ENCODE measurements at places on chromosomes 3 and 15.

DNA sequence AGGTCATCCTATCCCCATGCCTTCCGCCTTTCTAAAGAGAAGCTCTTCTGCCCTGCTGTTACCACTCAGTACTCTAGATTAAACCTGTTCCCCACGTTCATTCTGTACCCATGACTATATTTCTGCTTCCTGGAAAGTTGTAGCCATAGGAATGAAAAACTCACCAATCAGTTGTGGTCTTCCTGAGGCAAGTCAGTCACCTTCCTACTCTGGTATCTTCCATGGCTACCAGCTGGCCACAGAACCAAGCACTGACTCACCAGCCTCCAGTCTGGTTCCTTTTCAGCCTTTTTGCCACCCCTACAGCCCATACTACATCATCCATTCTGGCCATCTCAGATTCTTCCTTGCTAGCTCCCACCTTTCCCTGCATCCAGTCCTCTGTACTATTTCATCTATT, 46.4 kb downstream of the TMEM44 start:
- DNase-seq: no peak

DNA sequence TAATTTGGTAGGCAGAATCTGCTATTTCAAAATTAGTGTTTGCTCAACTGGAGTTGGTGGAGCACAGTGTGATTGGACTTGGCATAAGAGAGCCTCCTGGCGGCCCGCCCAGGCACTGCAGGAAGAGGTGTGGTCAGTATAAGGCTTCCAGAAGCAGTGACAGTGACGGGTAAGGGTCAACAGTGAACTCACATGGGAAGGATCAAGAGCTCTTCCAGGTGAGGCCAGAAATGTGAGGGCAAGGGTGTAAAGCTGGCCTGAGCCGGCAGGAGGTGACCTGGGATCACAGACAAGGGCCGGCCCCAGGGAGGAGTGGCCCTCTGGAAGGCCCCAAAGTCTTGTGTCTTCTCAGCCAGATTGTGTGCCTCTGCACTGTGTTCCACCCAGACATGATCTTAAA, 93.2 kb upstream of the RNF7 start:
- peak; percentile 51 for DNase-seq

DNA sequence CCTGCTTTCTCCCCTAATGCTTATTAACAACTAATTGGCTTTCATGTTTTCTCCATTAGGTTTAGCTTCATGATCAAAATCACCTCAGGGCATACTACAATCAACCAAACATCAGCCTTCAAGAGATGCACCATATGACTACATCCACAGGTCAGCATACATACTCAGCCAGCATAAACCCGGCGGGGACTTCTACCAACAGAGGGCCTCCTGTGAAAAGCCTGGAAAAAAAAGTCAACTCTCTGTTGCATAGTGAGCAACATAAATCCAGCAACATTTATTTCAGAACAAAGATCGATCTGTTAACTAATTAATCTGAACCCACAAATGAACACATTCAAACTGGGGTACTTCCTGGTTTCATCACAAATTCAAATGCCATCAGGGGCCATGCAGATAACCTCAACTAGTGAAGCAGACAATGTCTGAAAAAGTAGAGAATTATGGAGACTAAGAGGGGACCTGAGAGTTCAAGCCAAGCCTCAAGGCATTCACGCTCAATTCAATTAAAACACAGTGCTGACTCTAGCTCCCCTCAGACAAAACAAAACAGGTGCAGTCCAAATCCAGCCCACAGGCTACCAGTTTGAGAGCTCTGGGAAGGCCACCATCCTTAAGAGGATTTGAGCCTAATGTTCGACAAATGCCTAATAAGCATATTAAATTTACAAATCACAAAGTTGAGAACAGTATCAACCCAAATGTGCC, 124.5 kb downstream of the MAGI1 start:
- DNase-seq: no peak

- DNase-seq: no peak
Observed at GRCh38 chr3:161372321-161373260, 1.3 kb upstream of the SPTSSB start.

DNA sequence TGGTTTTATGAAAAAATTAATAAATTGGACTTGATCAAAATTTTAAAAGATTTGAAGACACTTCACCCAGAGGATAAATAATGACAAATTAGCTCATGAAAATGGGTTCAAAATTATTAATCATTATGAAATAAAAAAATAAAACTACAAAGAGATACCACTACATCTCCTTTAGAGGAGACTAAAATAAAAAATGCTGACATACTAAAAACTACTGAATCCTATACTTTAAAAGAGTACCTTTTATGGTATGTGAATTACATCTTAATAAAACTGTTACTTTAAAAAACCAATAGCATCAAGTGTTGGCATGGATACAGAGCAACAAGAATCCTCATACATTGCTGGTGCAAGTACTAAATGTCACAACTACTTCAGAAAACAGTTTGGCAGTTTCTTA, 46.0 kb upstream of the MYRIP start:
- DNase-seq: no peak

- no peak for DNase-seq
Observed at GRCh38 chr3:21056293-21056692, 694.7 kb downstream of the ZNF385D start.

GRCh38 chr15:39585871-39586301, 5.0 kb downstream of the THBS1 start:
- DNase-seq: no peak

DNA sequence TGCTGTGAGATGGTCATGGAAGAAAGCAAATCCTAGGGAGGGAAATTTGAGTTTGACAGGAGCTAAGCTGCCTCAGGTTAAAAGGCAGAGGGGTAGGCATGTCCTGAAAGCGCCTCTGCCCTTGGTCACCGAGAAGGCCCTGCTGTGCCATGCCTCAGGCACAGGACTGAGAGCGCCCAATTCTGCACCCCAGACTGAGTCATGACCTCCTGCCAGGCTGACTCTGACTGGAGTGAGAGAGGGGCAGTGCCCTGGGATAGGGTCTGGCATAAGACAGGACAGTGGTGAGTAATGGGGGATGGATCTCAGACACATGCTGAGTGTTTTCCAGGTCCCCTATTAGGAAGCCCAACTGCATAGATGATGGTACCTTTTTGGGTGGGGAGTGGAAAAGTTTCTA, 44.4 kb downstream of the EPHB1 start:
- DNase-seq: no peak

DNA sequence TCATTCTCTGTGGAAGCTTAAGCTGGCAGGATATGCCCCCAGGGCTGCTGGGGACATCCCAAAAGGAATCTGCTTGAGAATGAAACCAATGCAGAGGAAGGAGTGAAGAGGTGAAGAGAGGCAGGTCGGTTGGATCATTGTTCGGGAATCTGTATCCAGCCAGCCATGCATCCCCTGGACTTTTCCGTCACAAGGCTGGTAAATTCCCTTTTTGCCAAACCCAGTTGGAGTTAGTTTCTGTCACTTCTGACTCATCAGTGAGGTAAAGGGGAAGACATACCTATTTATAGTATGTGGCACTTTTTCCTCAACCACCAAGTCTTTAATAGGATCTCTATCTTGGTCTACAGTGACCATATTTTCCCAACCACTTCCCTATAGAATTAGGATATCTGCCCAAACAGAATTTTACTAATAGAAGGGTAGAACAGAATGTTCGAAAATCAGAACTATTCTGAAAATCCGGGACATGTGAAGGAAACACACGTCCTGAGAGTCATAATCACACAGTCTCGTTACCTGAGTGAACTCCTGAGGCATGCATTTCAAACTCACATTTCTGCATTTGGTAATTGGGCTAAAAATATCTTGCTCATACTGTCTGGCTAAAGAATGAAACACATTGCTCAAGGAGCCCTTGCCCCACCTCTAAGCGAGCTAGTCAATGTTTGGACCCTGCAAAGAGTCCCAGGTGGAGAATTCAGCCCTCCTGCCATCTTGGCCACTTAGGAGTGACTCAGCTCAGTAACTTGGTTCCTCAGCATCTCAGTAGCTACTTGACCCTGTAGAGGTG, 289.7 kb upstream of the ADAMTS9 start:
- no peak for DNase-seq

All from activated CD8-positive, alpha-beta memory T cell treated with anti-CD3 and anti-CD28 coated beads for 1 hour (primary cell).